ENCODE measurements at places on chromosomes 5 and 9.

GRCh38 chr5:173592050-173592669 is 24.3 kb downstream of the BOD1 start:
- no peak for DNase-seq

GRCh38 chr5:158754018-158754514 is 345.6 kb downstream of the EBF1 start:
- no peak for DNase-seq

DNA sequence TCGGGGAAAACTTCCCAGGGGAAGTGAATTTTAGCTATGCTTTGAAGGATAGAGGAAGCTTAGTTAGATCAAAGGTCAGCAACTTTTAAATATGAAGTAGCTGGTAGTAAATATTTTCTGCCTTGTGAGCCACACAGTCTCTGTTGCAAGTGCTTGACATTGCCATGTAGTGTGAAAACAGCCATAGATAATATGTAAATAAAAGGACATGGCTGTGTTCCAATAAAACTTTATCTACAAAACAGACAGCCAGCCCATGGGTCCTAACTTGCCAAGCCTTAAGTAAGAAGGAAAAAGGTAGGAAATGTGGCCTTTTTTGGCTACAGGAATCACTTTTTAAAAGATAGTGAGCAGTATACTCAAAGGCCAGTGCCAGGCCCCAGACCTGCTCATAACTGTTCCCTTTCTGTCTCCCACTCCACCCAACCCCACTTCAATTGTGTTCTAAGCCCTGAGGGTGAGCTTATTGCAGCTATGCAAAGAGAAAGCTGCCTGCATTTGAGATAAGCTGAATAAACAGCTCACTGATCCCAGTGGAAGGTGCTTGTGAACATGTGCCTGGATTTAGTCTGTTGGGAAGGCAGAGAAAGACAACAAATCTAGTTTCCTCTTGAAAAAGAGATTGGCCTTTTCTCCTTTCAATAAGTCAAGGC is 113.0 kb upstream of the TRIM32 start:
- DNase-seq: no peak

DNA sequence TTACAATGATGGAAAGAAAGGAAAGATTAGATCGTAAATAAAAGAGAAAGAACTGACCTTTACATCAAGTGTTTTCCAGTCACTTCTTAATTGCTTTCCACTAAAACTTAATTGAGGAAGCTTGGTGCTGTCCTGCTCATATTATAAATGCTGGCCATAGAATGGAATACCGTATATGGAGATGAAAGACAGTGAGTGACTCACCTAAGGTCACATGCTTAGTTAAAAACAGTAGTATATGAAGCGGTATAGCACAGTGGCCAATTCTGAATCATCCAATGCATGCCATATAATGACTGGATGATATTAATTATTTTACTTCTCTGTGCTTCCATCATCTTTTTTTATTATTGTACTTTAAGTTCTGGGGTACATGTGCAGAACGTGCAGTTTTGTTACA is 482.4 kb upstream of the SGCD start:
- DNase-seq: no peak

GRCh38 chr5:134479839-134480238 is 45.6 kb upstream of the JADE2 start:
- DNase-seq: no peak

DNA sequence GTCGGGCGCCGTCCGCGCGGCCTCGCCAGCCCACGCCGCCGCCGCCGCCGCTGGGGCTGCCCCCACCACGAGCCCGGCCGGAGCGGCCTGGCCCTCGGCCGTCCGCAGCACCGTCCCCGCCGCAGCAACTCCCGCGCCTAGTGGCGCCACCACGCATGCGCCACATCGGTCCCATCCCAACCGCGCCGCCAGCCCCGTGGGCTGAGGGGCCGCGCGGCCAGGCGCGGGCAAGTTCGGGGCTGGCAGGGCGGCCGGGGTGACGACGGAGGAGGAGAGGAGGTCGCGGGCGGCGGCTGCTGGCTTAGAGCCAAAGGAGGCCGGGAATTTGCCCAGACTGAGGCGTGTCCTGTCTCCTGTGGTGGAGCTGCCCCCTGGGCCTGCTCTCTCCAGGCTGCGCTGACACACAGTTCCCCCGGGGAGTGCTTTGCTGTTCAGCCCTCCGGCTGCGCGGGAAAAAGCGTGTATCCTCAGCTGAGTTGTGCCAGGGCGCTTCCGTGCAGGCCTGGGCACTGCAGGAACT is at the start of gene TUSC1:
TSS of gene TUSC1 (minus strand) at position 298 of the 520 bp plus-strand sequence. CDS start at position 166, 132 bp downstream.
- no peak for DNase-seq

- no peak for DNase-seq
Observed at GRCh38 chr5:111641533-111642233, 115.3 kb downstream of the NREP start.

DNA sequence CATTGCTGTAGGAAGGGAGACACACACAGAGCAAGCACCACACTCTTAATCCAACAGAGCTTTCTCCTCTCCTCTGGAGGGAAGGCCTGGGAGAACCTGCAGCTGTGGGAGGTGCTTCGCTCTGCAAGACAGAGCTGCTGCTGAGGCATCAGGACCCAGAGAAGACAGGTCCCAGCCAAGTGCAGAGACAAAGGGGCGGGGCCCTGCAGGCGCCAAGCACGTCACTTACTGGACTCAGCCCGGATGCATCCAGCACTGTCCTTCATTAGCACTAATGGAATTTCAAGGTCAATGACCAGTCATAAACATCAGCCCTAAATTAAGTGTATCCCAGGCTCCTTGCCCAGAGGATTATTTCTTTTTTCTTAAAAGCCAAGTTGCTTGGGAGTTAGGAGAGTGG is 337.1 kb upstream of the PANK3 start:
- no peak for DNase-seq

Measured in activated CD4-positive, alpha-beta T cell treated with anti-CD3 and anti-CD28 coated beads for 1 hour (primary cell).